ENCODE measurements at places on chromosomes 1 and 21.
A peak's percentile ranks its signal among the peaks of the same experiment; 100 is the strongest.

GRCh38 chr1:230866171-230867070 lies 1.9 kb downstream of the C1orf198 start:
- DNase-seq = no peak

DNA sequence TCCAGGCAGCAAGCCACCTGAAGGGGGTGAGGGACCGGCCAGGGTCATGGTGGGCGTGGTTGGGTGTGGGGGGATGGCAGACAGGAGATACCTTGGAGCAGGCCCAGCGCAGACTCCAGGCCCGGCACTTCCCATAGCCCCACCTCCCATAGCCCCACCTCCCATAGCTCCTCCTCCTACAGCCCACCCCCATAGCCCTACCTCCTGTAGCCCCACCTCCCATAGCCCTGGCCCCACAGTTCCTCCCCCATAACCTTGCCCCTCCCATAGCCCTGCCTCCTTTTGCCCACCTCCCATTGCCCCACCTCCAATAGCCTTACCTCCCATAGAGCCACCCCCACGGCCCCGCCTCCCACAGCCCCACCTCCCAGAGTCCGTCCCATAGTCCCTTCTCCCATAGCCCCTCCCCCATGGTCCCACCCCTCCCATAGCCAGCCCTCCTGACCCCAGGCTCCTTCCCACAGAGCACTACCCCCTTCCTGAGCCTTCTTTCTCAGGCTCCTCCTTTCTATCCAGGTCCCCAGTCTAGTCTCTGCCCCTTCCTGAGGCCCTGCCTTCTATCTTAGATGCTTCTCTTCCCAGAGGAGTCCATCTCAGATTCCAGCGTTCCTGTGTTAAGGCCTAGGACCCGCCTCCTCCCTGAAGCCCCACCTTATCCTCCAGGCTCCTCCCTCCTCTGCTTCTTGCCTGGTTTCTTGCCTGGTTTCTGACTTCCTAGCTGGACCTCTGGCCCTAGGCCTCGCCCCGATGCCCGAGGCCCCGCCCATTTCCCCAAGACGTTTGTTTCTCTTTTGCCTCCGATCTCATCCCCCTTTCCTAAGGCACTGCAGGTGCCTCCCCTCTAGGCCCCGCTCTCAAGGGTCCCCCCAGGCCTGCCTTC lies 46.8 kb downstream of the PTPRU start:
- DNase-seq = no peak

DNA sequence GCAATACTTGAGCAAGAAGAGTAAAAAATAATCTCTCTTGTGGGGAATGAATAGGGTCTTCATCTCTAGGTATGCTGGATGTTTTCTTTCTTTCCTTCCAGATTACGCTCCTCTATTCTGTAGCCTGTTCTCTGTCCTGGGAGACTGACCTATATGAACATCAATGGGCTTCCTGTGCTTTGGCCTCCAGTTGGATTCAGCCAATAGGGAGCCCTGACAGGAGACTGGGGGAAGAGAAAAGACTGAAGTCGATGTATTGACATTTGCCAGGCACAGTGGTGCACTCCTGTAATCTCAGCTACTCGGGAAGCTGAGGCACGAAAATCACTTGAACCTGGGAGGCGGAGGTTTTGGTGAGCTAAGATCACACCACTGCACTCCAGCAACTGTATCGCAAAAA lies 17.6 kb downstream of the SEMA6C start:
- no peak for DNase-seq

GRCh38 chr1:53580009-53580400 lies 120.8 kb downstream of the DMRTB1 start:
- DNase-seq = no peak

GRCh38 chr1:23590058-23590783 lies 30.9 kb upstream of the ID3 start:
- no peak for DNase-seq

DNA sequence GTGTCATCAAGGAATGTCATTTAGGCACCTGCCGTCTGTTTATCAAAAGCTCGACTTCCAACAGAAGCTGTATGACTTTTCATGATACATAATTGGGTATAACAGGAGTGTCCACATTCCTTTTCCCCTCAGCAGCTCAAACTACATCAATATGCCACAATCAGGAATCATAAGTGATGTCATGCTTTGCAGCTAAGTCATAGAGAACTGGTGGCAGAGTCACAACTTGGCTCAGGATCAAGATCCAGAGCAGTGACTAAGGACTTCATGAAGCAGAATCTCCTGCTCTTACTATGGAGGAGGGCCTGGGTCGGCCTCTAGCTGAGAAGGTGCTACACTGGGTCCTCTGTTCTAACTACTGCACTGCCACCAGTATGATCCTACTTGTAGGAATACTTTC lies 36.5 kb upstream of the AGBL4 start:
- no peak for DNase-seq

GRCh38 chr1:24714859-24715520 lies 30.3 kb upstream of the CLIC4 start:
- no peak for DNase-seq

- DNase-seq = no peak
These were observed 27.1 kb downstream of the PARK7 start for GRCh38 chr1:7988576-7988975.

GRCh38 chr1:241048622-241049021 lies 308.4 kb downstream of the RGS7 start:
- DNase-seq = no peak

GRCh38 chr1:59409986-59410385 lies 113.1 kb downstream of the FGGY start:
- no peak for DNase-seq

GRCh38 chr1:117388328-117388727 lies 21.1 kb downstream of the MAN1A2 start:
- no peak for DNase-seq

- DNase-seq = peak; percentile 66
These were observed 1.5 kb upstream of the FCMR start for GRCh38 chr1:206923009-206923960.

DNA sequence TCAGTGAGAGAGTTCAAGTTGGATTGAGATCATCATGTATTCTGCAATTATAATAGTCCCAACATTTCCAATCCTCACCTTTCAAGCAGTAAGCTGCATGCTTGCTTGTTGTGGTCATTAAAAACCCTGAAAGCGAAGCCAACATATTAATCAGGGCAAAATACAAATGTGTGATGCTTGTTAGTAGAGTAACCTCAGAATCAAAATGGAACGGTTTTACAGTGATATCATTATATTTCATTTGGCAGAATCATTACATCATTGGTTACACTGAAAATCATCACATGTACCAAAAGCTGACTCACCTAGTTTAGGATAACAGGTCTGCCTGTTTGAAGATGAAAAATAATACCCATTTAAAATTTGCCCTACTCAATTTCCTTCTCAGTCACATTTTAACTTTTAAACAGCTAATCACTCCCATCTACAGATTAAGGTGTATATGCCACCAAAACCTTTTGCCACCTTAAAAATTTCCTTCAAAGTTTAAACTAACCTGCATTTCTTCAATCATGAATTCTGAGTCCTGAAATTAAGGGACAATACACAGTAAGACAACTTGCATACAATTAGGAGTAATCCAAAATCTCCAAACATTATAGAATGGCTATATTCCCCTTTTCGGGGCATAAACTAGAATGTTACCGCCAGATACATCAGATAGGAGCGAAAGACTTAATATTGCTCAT lies 3.5 kb downstream of the GAS5 start:
- DNase-seq = no peak

GRCh38 chr1:106254748-106255147 lies 801.7 kb upstream of the PRMT6 start:
- DNase-seq = no peak

DNA sequence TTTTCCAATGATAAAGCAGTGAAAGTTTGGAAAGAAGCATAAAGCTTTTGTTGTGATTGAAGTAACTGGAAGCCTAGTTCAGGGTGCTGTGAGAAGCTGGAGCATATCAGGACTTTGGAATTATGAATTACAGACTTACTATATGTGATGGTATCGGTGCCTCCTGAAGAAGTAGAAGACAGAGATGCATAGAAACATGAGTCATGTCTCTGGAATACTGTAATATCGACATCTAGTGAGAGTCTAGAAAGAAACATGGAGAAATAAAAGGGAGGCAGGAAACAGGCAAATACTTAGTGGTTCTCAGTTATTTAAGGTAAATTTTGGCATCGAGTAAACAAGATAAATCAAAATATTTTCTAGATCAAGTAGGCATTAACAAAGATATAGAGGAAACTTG lies 103.0 kb downstream of the CAMTA1 start:
- no peak for DNase-seq

GRCh38 chr21:42161956-42162681 lies 56.8 kb upstream of the ABCG1 start:
- DNase-seq = no peak

DNA sequence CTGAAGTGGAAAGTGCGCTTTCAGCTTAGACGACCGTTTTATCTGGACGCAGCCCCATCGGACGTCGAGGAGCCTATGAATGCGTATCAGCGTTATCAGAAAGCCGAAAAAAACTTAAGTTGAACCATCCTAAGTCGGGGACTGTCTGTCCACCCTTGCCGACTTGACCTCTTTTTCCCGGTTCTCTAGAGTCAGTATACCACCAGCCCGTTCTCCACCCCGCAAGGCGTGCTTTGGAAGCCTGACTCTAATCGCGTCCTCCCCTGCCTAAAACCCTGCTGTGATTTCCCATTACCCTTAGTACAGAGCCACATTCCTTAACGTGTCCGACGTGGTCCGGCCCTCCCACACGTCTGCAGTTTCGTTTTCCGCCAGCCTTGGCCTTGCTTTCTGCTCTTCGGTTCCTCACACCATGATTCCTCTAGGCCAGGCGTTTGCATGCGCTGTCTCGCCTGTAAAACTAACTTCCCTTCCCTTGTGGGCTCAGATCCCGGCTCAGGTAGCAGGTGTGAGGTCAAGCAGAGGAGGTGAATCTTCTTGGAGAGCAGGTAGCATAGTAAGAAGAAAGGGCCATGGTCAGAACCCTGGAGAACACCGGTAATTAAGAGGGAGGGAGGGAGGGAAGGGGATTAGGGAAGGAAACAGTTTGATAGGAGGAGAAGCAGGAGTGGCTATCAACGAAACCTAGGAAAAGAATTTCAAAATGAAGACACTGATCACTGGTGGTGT lies 865 bp downstream of the ADPRS start:
- DNase-seq = no peak

- DNase-seq = no peak
These were observed 12.0 kb downstream of the ALDH9A1 start for GRCh38 chr1:165686121-165686970.

DNA sequence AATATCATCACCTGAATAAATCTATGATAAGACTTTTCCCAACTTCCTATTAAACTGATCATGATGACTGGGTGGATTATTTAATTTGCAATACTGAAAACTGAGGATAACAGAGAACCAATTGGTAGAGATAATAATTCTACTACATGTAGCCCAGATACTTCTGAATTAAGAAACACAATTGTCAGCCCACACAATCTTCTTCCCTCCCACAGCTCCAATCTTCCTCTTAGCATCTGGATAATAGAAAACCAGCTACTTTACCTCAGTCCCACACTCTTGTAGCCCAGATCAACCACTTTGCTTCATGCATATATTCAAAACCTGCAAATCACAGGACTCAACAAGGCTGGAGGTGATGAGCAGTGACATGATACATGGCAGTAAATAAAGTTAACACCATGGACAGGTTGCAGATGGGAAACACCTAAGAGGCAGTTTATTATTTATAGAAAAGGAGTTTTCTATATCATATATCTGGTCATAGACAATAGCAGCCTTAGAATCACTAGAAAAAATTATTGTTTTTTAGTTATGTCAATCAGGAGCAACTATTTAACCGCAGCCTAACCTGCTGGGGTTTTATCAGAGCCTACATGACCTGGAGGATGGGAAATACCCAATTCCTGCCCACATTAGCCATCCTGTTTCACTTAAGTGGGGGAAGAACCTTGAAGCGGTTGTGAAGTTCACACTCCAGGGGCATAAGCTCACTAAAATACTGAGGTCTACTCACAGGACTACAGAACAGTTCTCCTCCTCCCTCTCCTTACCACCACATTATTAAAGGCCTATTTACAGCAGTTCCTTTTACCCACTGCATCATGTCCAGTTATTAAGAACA lies 16.7 kb downstream of the FRRS1 start:
- no peak for DNase-seq

DNA sequence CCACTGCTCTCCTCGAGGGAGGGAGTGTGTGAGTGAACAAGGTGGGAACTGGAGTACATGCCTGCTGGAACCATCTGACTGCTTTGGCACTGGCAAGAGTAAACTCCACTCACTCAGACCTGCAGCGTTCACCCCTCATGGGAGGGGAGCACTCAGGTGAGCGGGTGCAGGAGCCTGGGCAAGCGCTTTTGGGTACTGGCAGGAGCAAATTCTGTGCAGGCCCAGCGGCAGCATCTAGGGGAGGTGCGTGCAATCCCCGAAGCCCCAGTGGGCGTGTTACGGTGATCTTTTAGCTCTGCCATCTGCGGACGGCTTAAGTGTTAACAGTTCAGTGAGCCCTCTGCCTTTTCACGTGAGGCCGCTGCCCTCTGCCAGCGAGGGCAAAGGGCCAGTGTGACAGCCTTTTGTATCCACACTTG lies 127.4 kb downstream of the PATJ start:
- DNase-seq = no peak

DNA sequence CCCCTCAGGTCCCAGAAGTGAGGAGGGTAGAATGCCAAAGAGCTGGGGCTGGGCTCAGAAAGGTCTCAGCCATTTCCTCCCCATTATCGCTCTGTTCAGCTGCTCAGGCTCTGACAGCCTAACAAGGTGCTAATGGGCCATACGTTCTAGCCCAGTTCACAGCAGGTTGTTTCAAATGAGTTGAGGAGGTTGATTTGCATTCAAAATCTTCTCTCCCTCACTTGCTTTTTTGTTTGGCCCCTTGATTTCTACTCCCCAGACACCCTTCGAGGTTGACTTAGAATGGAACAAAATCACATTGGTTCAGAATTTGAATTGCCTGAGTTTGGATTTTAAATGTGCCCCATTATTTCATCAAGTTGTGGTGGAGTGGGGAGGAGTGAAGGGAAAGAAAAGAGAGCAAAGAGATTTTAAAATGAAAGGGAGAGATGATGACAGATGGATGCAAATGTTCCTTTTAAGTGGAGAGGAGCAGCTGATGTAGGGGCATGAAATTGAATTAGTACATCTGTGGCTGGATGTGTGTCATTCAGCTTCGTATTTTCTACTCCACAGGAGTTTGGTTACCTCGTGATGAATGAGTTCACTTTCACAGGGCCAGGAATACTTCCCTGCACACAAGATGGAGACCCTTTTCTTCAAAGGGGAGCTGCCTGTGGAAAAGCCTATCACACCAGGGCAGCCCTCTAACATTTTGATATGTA lies 425.8 kb upstream of the CAMK1G start:
- DNase-seq = no peak

- DNase-seq = no peak
These were observed 125.9 kb upstream of the ZBTB40 start for GRCh38 chr1:22325531-22326371.

DNA sequence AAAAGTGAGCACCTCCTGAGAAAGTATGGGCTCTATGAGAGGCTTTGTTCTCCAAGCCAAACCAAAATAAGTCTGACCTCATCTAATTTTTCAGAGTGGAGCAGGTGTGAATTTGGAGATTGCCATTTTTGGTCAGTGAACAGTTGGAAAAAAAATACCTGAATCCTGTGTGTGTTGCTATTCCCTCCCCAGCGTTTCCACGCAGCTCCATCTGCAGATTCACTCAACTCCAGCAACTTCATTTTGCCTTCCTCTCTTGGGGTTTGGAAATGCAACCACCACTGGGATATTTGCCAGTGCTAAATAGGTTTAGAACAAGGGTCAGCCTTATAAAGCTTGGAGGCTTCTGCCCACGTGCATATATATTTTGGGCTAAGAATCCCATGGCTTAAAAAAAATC lies 11.2 kb downstream of the CASQ2 start:
- no peak for DNase-seq

Measured in activated T-cell treated with anti-CD3 and anti-CD28 coated beads for 24 hours (primary cell).